Activated CD4-positive, alpha-beta T cell treated with anti-CD3 and anti-CD28 coated beads, Interleukin-2, amount 50 U/mL, for 48 hours (primary cell): ENCODE measurements at places on chromosomes 4 and X.

DNA sequence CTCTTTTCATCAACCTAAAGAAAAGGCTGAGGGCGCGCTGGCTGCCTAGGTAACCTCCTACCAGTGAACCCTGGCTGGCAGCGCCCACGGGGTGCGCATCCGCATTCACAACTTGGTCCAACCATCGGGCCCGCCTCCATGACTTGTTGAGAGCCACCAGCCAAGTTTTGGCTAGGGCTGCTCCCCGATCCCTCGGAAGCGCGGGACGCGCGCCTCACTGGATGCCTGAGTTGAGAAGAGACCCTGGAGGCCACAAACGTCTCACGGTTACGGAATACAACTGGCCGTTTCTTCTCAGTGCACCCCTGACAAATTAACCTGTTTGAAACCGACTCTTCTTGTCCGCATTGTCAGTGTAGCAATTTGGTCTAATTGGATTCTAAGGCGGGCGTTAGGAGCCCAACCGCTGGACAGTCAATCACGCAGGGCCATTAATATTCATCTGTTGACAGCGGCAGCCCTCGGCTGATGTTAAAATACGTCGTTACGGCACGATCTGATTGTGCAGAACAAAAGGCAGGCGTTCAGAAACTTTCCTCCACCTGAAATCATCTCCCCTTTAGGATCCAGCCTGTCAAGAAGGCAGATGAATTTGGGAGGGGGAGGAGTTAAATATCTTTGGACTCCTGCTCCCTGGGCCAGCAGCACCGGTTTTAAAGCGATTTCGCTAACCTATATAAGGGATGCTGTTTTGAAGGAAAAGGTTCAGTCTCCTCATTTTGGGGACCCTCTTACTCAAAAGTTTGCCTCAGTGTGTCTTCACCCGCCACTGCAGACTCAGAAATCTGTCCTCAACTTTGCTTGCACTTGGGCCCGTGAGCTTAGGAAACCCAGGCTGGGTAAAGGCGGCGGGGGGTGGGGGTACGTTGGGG is 1.2 kb downstream of the GPC3 start:
- DNase-seq = no peak

DNA sequence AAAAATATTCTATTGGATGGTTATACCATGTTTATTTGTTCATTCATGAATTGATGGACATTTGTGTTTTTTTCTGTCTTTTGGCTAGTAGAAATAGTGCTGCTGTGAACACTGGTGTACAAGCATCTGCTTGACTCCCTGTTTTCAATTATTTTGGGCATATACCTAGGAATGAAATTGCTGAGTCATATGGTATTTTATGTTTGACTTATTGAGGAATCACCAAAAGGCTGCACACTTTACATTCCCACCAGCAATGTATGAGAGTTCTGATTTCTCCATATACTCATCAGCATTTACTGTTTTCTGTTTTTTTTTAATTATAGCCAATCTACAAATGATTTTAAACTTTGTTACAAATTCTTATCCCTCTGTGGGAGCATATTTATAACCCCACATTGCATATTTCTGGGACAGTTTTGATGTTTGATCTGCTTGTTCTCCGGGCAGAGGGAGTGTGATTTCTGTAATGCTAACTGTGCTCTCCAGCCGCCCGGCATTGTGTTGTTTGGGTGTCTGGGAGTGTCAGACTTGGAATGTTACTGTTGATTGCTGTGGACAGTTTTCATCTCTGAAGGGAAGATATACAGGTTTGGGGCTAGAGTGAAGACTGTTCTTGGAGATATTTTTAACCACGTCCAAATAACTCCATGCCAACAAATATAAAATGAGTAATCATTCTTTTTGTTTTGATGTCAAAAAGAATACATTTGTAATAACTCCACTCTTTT is 60.5 kb upstream of the PGRMC2 start:
- DNase-seq = no peak

- no peak for DNase-seq
Measured at GRCh38 chr4:165537028-165537648, 158.3 kb downstream of the CPE start.

DNA sequence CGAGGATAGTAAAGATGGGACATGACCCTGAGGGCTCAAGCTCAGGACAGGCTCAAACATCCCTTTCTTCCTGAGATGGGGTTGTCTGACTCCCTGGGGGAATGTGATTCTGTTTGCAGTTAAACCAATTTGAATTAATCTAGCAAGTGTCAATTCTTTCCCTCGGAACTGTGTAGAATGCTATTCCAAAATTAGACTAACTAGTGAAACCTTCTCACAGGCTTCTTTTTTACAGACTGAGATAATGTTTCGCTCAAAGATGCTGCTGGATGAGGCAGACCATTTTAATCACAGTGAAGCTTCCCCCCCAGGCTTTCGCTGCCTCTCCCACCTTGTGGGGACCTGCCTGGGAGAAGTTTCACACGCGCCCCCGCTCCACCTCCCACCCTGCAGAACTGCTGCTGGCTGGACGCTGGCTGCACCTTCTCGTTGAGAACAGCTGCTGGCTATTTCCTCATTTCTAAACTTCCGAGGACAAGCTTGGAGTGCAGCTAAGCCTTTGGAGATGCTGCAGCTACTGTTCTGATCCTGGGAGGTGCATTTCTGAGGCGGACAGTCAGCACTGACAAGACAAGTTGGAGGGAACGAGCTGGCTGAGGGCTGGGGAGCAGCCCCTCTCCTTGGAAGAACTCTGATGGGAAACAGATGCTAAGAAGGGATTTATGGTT is 297.8 kb downstream of the RAPGEF2 start:
- DNase-seq = no peak

DNA sequence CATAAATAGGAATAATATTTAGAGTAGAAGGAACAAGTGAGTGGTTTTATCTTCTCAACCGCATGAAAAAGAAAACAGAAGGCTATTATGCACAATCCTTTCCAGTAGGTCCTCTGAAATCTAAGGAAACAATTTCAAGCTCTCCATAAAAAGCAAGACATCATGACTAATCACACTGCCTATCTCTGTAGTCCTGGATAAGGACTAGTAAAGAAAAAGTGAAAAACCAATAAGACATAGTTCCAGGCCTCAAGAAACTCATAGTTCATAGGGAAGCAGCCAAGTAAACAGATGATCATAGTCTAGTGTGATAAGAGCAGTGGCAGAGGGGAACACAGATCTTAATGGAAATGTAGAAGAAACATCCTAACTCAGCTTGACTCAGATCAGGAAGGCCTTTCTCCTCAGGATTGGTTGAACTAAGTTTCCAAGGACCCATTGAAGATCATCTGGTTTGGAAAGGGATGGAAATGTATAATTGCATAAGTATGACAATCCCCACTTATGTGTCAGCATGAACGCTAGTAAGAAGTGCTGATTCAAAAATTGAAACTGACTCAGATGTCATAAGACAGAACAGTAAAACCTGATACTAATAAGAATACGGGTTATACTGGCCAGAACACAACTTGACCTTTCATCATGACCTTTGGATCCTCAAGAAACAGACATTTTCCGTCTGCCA is 155.3 kb downstream of the GRIA3 start:
- no peak for DNase-seq

- no peak for DNase-seq
Measured at GRCh38 chr4:152848508-152848907, 68.8 kb downstream of the ARFIP1 start.

DNA sequence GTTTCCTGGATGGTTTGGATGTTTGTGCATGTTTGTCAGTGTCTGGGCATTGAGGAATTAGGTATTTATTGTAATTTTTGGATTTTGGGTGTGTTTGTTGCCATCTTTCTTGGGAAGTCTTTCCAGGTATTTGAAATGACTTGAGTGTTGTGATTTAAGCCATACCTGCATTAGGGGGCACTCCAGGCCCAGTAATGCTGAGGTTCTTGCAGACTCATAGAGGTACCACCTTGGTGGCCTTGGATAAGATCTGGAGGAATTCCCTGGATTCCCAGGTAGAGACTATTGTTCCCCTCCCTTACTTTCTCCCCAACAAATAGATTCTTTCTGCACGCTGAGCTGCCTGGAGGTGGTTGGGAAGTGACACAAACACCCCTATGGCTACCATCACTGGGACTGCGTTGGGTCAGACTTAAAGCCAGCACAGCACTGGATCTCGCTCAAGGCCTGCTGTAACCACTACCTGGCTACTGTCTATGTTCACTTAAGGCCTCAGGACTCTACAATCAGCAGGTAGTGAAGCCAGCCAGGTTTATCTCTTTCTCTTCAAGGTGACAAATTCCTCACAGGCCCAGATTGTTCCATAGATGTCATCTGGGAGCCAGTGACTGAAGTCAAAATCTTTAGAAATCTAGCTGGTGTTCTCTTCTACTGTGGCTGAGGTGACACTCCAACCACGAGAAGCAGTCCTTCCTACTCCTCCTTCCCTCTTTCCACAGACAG is 643.6 kb downstream of the PDHA2 start:
- DNase-seq = no peak
